ENCODE measurements at places on chromosomes 13 and 19.

DNA sequence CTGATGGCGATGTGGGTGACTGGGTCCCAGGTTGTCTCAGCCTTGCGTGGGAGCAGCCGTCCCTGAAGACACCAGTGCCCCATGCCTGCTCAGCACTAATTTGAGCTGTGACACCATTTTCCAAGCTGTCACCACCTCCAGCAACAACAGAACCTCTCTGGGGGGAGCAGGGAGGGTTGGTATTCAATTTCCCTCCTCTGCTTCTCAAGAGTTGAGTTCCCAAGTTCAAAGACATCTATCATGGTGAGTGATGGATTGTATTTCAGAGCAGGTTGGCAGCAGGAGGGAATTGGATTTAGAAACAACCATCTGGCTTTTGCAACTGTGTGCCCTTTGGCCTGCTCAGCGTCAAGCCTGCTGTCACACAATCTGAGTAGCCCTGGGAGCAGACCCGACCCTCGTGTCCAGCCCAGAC, 46.9 kb upstream of the UQCRFS1 start:
- no peak for DNase-seq

DNA sequence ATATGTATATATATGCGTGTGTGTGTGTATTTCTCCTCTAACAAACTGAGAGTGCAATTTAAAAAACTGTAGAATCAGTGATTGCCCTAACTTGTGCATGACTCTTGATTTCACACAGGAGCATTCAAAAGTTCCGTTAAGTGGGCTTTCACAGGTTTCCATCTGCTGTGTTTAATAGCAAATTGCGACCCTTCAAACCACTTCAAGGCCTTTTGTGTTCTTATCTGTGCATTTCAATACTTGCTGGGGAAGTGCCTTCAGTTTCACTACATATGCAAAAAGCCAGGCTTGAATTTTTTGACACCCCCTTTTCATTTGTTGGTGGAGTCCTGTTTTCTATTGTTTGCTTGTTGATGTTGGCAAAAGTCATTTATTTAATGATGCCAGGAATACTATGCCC, 158.0 kb downstream of the TM9SF2 start:
- DNase-seq: no peak

DNA sequence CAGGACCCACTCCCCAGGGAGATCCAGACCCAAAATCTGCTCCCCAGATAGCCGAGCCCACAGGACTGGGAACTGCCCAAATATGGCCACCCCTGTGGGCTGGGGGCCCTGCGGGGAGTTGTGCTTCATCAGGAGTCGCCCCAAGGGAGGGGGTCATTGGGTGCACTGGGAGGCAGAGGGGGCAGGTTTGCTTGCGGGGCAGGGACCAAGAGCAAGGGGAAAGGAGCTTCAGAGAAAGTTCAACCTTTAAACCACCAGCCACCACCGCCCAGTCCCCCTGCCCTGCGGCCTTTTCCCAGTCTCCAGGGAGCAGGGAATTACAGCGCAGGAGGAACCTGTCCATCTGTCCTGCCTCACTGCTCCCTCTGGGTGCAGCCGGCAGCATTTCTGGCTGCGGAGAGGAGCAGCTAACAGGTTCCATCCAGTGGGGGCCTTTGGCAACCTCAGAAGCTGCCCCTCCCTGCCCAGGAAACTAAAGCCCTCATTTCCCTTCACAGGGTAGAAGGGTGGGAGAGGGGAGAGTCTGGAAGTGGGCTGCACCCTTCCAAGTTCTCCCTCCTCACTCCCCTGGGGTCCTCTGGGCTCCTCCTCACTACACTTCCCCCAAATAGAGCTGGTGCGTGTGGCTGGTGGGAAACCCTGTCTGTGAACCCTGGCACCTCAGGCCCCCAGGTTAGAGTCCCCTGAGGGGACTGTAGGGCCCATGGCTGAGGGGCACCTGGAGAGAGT, 13.8 kb upstream of the ASF1B start:
- no peak for DNase-seq

GRCh38 chr19:39083983-39084731, at the start of gene ACP7:
Gene ACP7, plus strand, starts transcription at chr19:39084368. Its CDS starts 902 bp downstream, at chr19:39085270.
- no peak for DNase-seq

- DNase-seq: no peak
Measured at GRCh38 chr13:38630780-38631179, 56.1 kb upstream of the FREM2 start.

GRCh38 chr13:30224732-30225131, 82.6 kb downstream of the KATNAL1 start:
- DNase-seq: no peak

DNA sequence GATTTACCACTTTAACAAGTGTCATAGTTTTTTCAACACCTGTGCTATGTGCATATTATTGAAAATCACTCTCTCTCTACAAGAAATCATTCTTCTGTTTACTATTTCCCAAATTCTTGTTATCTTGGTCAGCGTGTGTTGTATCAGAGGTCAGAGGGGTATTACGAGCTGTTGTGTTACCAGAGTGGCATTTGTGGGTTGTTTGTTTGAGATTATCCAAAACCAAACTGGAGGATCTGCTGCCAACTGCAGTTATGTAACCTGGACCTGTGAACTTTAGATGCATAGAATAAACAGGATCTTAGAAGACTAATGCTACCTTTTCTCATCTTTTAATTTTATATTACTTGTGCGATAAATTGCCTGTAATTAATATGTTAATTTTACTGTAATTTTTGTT, 1751.4 kb upstream of the SPRY2 start:
- DNase-seq: no peak

DNA sequence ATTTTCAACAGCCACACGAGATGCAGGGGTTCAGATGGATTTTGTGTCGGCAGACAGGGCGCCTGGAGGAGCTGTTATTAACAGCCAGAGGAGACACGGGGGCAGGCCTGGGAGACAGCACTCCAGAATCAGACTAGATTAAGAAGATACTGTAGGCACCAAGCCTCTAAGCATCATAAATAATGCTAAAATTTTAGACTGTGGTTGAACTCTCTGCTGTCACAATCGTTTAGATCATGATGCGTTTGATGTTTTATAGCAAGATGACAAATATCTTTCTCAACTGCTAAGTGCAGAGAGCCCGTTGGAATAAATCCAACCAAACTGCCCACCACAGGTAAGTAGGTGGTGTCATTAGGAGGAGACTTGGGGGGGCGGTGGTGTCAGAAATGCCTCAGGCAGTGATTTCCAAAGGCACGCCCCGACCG, 63.9 kb downstream of the CEBPG start:
- DNase-seq: peak; percentile 75

- DNase-seq: no peak
Measured at GRCh38 chr19:452829-453228, 8.0 kb downstream of the SHC2 start.

DNA sequence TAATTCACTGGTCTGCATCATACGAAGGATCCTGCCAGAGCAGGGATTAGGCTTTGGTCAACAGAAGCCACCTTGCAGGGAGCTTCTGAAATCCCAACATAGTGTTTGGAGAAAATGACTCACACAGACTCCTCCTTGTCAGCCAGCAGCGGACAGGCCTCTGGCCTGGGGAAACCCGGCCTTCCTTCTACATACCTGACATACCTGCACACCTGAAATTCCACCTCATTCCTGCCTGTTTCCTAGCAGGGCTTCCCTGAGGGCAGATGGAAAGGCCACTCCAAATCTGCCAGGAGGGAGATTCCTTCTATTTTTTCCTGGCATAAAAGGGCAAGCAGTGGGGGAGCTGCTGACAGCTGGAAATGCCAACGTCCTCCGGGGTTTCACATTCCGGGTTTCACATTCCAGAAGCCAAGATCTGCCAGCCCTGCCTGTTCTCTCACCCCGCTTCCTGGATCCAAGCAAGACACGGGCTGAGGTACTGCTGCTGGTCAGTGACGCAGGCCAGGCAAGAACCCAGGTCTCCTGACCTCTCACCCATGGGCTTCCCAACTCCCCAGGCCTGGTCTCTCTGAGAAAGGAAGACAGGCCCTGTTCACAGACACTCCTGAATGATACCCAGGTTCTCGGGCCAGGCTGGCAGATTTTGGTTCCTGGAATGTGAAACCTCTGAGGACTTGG, 18.2 kb upstream of the IGFL1 start:
- no peak for DNase-seq

DNA sequence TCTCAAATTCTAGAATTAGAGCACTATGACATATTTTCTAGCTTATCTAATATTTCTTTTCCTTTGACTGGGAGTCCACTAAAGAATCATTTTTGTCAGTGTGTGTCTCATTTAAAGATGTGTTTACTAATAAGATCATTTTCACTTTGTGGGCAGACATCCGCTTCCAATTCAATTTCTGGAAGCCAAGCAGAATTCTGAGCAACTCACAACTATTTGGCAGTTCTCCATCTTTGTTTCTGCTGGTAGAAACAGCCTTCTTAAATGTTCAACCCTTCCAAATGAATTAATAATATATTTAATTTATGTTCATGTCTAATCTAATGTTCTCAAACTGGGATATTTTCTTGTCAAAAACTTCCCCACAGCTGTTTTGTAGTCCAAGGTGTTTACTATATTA, 411.8 kb downstream of the KCTD12 start:
- DNase-seq: no peak

GRCh38 chr19:20278342-20278741, 111.3 kb downstream of the ZNF486 start:
- no peak for DNase-seq

GRCh38 chr13:48491423-48492095, 41.3 kb downstream of the RCBTB2 start:
- DNase-seq: no peak

GRCh38 chr13:67184247-67184646, 45.9 kb downstream of the PCDH9 start:
- DNase-seq: no peak

- no peak for DNase-seq
Measured at GRCh38 chr19:3171894-3172672, 6.5 kb upstream of the S1PR4 start.

DNA sequence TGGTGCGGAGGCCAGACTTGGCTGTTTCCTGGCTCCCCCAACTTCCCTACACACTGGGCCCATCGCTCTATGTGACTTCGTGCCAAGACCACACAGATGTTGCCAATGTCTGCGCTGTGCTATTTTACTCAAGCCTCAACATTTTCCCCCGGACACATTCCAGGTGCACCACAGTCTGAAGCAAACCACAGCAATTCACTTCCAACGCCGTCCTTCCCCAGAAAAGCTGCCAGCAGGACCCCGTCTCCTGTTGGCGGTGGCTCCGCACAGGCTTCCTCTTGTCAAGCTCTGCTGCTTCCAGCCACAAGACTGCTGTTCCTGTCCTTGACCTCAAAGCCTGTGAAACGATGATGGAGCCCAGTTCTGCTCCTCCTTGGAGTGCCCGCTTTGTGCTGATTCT, 100.7 kb downstream of the CRYL1 start:
- no peak for DNase-seq

DNA sequence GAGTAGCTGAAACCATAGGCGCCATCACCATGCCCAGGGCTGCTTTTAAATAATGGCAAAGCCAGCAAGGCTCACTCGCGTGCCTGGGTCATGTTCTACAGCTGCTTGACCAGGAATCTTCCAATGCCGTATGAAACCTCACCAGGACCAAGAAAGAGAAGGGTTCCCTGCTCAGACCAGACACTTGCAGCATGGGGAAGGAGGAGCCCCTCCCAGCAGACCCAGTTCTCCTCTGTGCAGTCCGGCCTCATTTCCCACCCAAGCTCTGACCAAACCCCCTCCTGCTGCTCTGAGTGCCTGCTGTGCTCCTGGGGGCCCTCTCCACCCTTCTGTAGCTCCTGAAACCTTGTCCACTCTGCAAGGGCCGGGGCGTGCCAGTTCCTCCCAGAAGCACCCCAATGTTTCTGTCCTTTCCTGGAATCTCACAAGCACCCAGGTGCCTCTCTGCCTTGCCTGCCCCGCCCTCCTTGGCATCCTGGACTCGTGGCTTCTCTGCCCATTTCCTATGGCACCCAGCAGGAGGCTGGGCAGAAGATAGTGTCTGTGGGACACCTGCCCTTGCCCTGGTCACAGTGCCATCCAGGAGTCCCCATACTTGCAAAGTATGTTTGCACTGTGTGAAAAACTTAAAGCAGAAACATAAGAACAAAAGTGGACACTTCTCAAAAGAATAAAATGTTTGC, 6.8 kb upstream of the SLC7A9 start:
- no peak for DNase-seq

- no peak for DNase-seq
Measured at GRCh38 chr19:47755762-47756626, 10.6 kb downstream of the NOP53 start.

Measured in COR-L47 (cell line).